ENCODE measurements at places on chromosomes 5 and 9.

- no peak for DNase-seq
Measured at GRCh38 chr5:151155775-151156506, 1.6 kb downstream of the ANXA6 start.

- DNase-seq = no peak
Measured at GRCh38 chr9:114465906-114466900, 39.1 kb downstream of the WHRN start.

DNA sequence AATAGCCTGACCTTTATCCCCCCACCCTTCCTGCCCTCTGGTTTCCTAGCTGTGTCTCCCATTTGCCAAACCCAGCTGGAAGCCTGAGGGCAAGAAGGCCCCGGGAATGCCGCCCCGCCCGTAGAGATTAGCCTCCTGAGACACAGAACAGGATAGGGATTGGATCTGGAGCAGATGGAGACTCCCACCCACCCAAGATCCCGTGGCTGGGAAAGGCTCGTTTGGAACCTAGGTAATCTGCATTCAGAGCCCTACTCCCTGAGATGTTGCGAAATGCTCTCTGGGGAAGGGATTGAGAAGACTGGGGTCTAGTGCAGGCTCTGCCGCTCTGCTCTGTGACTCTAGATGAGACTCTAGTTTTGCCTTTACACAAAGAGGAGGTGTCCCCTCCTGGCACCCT is 10.9 kb downstream of the AQP3 start:
- DNase-seq = no peak

DNA sequence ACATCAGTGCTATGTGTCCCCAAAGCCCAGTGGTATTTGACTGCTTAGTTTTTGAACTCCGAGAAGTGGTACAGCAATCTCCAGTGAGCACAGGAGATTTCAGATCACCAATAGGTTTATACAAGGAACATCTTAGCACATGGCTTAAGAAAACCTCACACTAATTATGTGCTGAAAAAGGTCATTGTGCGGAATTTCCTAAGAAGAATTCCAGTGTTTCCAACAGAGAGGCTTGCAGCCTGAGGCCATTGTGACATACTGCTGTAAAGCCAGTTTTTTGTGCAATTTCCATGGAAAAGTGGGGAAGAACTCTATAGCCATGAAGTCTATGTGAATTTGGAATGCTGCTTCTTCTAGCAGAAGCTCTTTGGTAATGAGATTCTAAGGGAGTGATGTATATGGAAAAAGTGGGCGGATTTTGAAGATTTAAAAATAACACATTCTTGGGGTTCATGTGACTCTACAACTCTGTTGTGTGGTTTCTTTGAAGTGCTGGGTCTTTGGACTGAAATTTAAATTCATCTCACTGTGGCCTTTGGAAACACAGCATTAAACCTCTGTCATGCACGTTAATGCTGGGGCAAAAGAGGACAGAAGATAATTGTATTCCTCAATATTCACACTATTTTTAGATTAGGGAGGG is 110.5 kb upstream of the CD180 start:
- no peak for DNase-seq

DNA sequence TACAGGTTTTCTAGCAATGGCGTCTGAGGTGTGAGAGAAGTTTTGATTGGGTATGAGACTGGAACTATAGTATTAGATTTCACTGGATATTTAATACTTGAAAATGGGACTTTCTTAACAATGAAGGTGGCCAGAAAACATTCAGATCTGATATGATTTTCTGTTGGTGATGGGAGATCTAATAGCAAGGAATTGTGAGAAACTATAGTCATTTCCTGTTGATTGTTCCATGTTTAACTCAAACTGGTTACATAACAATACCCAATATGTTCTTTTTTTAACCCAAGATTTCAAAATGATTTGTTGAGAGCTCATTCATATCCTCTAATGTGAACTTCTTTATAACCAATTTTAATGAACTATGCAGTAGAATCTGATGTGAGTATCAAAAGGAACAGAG is 793.2 kb upstream of the RGMB start:
- no peak for DNase-seq

DNA sequence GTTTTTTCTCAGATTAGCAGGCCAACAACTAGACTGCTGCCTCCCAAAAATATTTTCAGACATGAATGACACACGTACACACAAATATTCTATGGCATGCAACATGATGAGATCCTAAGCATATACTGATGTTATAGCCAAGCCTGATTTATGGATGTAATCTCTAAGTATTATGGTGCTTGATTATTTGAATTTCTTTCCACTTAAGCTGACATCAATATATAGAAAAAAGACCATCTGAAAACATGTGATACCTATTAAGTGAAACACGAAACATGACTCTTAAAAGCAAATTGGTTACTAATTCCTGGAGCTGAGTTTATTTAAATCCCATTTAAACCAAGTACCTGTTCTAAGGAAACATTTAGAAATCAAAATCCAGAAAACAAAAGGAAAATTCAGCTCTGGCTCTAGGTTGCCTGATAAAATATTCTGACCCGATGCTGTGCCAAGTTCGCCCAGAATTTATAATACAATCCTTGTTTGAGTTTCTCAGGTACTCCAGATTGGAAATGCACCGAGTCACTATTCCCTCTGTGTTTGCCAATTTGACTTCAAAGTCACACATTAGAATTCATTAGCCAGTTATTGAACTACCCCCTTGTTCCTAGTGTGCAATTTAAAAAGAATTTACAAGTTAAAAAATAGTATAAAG is 548.6 kb downstream of the CSNK1G3 start:
- DNase-seq = no peak

Measured in stimulated activated CD8-positive, alpha-beta memory T cell treated with anti-CD3 and anti-CD28 coated beads, Interleukin-4, amount 100 ng/mL, for 4 hours (primary cell).